ENCODE measurements at places on chromosomes 3 and 15. TPM values are rescaled to one million over a fixed set of nuclear protein-coding genes. Genes with fewer than 3 reads are reported as not detected.

The SH3BP5 gene
- 23.2 TPM for total RNA-seq

The GOLGA6A gene
- not detected for total RNA-seq

The GRK7 gene
- total RNA-seq = not detected

The HYKK gene
- 0.57 TPM for total RNA-seq

The FHIT gene
- not detected for total RNA-seq

Measured in HT1080 (cell line).